Astrocyte (in vitro differentiated cells and primary cell): ENCODE measurements at places on chromosomes 3 and 15.
A peak's percentile ranks its signal among the peaks of the same experiment; 100 is the strongest.

DNA sequence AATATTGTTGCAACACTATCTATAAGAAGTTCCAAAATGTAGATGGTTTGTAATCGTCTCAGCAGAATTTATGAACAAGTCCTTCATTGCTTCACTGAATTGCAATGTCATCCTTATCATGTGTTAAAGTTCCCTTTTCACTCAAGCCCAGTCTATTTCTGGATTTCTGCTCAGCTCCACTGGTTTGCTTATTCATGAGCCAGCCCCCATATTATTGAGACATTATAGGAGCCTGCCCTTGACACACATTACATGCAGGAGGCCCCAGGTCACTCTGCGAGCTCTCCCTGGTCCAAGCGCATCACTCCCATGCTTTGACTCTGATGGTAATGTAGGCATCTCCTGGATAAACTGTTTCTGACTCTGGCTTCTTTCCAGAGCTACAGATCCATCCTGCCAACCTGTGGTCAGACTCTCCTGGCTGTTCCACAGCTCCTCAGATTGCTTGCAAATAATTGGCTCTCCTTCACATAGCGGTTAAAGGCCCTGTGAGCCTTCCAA lies 56.9 kb downstream of the ABTB1 start:
- DNase-seq = no peak

DNA sequence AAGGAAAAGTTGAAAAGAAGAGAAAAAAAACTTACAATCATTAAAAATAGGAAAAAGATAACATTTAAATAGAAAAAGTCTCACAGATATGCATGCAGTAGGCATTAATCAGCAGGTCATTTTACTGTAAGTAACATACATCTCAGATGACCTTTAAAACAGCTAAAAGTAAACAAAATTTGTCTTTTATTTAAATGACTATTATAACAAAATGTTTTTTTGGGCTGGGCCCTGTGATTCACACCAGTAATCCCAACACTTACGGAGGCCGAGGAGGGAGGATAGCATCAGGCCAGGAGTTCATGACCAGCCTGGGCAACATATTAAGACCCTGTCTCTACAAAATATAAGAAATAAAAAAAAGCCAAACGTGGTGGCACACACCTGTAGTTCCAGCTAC lies 14.7 kb downstream of the IQGAP1 start:
- no peak for DNase-seq

DNA sequence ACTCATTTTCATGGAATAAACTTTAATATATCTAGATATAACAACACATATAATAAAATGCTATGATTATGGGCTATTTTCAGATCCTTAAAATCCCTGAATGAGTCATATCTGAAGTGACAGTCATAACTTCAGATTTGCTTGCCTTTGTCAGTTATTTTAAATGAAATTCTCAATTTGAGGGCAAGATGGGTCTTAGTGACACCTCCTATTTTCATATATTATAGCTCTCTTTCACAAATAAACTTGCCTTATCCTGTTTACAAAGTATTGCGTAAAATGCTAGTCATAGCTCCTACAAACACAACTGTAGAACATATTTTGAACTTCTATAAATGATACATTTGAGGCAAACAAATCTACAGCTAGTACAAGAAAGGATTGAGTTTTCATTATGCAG lies 6.2 kb upstream of the THRB start:
- no peak for DNase-seq

GRCh38 chr3:170809007-170809974 lies 60.7 kb downstream of the RPL22L1 start:
- peak; percentile 66 for DNase-seq

GRCh38 chr3:150238995-150239619 lies 169.0 kb upstream of the TSC22D2 start:
- no peak for DNase-seq

- DNase-seq = no peak
Measured at GRCh38 chr3:170848292-170848917, 21.6 kb downstream of the RPL22L1 start.

DNA sequence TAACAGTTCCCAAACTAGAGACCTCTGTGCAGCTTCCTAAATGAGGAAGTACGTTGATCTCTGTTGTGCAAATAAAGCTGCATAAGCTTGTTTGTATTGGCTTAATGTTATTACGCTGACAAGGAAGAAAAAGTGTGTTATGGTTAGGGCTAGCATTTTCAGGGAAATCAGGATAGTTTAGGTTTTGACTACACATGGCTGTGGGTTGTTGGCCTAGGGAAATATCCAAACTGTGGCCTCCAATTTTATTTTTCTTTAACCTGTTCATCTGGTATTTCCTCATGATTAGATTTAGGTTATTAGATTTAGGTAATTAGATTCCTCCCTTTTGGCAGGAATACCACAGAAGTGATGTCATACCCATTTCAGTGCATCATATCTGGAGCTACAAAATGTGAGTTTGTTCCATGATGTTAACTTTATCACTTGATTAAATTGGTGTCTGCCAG lies 8.7 kb upstream of the MCCC1 start:
- peak; percentile 49 for DNase-seq

GRCh38 chr15:69414701-69415167 lies 585 bp downstream of the KIF23 start:
- peak; percentile 91 for DNase-seq

- no peak for DNase-seq
Measured at GRCh38 chr3:34107669-34108068, 309.2 kb downstream of the PDCD6IP start.

GRCh38 chr3:146037697-146038096 lies 123.3 kb downstream of the PLOD2 start:
- DNase-seq = no peak

- DNase-seq = no peak
Measured at GRCh38 chr15:41262571-41262970, 31.5 kb downstream of the CHP1 start.

DNA sequence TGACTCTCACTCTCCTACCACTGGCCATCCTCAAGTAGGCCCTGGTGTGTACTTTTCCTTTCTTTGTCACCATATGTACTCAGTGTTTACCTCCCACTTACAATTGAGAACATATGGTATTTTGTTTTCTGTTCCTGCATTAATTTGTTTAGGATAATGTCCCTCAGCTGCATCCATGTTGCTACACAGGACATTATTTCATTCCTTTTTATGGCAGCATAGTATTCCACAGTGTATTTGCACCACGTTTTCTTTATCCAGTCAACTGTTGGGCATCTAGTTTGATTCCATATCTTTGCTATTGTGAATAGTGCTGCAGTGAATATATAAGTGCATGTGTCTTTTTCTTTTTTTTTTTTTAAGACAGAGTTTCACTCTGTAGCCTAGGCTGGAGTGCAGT lies 126.2 kb downstream of the GALK2 start:
- DNase-seq = no peak

DNA sequence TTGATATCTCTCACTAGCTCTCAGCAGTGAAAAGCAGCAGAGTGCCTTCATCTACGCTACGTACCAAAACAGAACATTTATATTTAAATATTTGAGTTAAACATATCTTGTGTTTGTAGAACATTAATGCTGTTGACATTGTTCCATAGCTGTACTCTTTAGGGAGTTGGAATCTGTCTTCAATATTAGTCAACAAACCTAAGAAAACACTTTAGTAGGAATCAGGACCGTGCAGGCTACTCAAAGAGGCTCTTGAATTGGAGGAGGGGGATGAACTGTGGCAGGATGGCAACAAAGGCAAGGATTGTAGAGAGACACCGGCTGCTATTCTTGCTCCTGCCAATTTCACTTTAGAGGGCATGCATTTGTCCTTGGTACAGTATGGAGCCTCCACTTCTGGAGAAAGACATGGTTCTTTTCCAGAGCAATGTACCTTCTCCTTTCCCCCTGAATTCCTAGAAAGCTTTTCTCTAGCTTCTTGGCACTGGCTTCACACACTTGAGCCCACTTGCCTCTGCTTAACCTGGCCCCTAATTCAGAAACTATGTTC lies 265.9 kb downstream of the CD47 start:
- DNase-seq = no peak

DNA sequence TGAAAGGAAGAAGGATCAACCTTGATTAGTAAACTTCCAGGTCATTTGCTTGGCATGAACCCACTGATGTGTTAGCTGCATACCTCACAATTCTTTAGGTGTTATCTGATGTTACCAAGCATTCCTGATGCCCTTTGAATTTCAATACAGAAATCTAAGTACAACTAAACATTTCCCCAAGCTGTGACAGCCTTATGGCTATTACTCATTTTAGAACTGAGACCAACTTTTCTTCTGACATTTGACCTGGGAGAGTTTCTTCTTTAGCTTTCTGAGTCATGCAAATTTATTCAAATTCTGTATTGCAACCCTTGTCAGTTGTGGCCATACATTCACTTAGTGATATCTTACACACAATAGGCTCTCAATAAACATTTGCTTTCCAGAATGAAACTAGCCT lies 124.3 kb downstream of the TIGIT start:
- DNase-seq = no peak

DNA sequence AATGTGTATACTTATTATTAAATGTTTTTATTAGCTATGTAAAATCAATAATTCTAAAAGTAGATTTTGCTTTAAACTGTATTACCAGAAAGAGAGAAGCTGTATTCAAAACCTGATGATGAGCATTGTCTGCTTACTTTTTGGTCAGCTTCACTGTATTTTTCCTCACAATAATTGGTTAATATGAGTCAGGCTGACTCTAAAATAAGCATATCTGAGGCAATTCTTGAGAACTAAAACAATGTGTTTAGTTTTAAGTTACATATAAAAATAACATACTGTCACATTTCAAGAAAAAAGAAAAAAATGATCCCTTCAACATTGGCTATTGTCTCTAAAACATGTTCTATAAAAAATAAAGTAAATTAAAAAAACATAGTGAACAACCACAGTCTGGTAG lies 66.1 kb downstream of the EPHA3 start:
- no peak for DNase-seq

DNA sequence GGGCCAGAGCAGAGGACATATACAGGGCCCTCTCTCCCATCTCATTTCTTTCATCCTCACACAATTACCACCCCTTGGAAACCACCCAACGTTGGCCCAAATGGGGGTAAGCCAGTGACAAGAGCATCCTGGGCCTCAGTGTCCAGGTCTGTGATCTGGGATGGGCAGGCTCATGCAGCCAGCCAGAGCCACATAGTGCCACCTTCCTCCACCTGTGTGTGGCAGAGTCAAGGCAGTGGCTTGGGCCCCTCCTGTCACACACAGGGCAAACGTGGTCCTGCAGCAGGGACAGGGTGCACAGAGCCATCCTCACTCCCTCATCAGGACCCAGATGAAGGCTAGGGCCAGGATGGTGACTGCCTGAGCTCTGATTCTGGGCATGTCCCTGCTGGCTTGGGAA lies 2.3 kb upstream of the MYL3 start:
- no peak for DNase-seq

- DNase-seq = no peak
Measured at GRCh38 chr15:90683371-90683770, 33.8 kb upstream of the BLM start.
